ENCODE measurements at places on chromosomes 11 and 22. TPM values are rescaled to one million over a fixed set of nuclear protein-coding genes. Genes with fewer than 3 reads are reported as not detected.

DNA sequence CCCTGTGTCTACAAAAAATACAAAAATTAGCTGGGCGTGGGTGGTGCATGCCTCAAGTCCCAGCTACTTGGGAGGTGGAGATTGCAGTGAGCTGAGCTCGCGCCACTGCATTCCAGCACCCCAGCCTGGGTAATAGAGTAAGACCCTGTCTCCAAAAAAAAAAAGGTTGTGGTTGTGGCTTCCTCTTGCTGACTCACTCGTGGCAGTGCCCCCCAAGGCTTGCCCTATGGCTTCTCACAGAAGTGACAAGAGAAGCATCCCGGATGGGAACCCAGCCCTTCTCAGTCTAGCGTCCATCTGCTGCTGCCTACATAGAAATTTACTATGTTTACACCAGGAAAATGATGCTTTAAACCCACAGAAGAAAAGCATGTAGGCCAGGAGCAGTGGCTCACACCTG, 68.5 kb upstream of the PITPNB start:
- no peak for DNase-seq

DNA sequence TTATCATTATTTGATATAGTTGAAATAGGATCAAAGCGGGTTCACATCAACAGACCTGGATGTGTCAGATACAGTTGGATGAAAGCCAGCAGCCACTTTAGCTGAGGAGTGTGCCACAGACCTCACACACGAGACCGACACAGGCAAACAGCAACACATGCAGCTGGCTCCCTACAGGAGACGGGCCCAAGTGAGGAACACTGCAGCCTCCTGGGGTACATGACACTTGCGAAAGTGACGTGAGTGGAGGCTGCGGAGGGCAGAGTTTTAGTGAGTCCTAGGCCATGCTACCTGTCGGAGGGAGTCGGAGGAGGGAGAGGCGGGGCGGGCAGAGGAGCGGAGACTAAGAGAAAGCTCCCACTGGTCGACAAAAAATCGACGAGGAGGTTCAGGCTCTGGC, 100.9 kb upstream of the BID start:
- DNase-seq, result no peak

GRCh38 chr11:92826136-92826535, 143.3 kb upstream of the MTNR1B start:
- DNase-seq, result no peak

- no peak for DNase-seq
Measured at GRCh38 chr11:3094223-3094824, 37.1 kb upstream of the CARS1 start.

DNA sequence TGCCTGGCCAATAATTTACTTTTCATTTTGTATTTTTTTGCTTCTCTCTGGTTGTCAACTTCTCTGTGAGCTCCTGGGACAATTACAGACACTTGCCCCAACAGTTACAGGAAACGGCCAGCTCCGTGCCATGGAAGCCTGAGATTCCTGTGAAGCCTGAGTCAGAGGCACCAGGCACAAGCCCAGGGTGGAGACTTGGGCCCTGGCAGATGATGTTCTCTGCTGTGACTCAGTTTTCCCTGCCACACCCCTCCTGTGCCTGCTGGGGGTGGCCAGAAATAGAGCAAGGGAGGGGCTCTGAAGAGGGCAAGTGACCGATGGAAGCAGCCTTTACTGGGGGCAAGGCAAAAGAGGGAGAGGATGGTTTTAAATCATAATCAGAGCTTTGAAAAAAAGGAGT, 4.9 kb downstream of the ATP5MGL start:
- no peak for DNase-seq

- DNase-seq, result no peak
Measured at GRCh38 chr22:46297151-46297812, 612 bp downstream of the GTSE1 start.

DNA sequence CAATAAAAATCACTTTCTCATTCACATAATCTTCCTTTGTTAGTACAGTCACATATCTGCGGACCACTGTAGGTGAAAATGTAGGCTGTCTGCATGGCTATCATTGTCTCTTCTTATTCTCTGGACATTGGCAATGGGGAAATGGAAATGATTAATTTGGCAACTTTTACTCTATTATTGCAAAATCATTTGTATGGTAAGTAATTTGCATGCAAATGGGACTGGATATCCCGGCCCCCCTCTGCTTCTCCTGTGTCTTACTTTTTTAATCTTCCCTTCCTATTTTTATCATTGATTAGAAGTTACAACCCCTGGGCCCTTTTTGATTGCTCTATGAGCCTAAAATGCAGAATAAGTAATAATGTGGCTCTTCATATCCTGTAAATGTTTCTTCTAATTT, 6.0 kb downstream of the GRK3 start:
- DNase-seq, result no peak

P2RY2 gene
- total RNA-seq, result 0.73 TPM

LGR4 gene
- total RNA-seq, result 3.3 TPM

PGA4 gene
- total RNA-seq, result not detected
